ENCODE measurements at places on chromosomes 13 and 19. TPM values are rescaled to one million over a fixed set of nuclear protein-coding genes. Genes with fewer than 3 reads are reported as not detected.
A peak's percentile ranks its signal among the peaks of the same experiment; 100 is the strongest.

Gene RFX2
- total RNA-seq = 7.2 TPM

- no peak overlapping the region for H3K4me3 ChIP-seq
- no peaks in the 10 kb centered on the region for H3K27me3 ChIP-seq
- peaks cover 99% of the 10 kb centered on the region for H3K4me1 ChIP-seq
- no peaks in the 10 kb centered on the region for H3K36me3 ChIP-seq
- peak overlapping the region; percentile 76 for H3K27ac ChIP-seq
- no peak for DNase-seq
Observed at GRCh38 chr13:110327051-110327721, 20.1 kb downstream of the COL4A2 start.

DNA sequence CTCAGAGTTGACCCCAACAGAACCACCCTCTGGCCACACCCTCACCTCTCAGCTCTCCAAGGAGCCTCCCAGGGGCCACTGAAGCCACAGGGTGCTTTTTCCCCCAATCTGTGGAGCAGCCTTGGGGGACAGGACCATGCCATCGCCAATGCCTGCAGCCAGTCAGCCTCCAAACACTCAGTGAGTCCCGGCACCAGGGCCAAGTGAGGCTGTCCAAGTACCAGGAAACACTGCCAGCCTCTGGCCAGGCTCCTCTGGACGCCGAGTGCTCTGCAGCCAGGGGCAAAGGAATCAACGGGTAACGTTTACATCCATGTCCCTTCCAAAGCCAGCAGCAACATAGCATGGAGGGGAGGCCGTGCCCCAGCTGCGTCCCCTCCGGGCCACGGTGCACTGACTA is 9.5 kb upstream of the COMP start:
- peaks cover 45% of the 10 kb centered on the region for H3K27me3 ChIP-seq
- H3K27ac ChIP-seq = no peak overlapping the region
- H3K4me3 ChIP-seq = no peak overlapping the region
- no peaks in the 10 kb centered on the region for H3K36me3 ChIP-seq
- H3K4me1 ChIP-seq = peaks cover under 1% of the 10 kb centered on the region
- no peak for DNase-seq

DNA sequence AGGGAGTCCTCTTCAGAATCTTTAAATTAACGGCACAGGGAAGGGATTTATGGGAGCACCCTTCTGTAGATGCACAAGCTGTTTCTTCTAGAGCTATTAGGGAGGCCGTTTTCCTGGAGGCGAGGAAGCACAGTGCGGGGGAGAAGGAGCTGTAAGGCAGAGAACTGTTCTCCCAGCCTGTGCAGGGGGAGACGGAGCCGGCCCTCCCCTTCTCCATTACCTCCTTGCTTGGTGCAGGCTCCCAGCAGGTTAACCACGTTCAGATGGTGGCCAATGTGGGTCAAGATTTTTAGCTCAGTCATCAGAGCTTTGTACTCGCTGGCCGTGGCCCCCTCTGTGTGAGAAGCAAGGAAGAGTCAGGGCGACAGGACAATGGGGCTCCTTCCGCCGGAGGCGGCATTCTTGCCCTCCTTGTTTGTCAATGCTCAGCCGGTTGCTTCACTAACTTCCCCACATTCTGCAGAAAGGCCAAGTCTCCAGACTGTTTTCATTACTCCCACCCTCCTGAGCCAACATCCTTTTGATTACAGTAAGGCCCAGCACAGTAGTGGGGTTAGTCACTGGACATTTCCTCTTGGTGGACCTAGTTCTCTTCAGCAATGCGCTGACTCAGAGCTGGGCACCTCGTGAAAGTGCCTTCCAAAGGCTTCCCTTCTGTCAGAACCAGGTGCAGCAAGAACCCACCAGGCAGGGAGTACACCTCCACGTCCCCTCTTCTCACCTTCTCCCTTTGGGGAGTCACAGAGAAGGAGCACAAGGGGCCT is 165.4 kb downstream of the FLT1 start:
- peak; percentile 43 for DNase-seq
- H3K27me3 ChIP-seq = no peaks in the 10 kb centered on the region
- H3K4me1 ChIP-seq = peaks cover 53% of the 10 kb centered on the region
- no peak overlapping the region for H3K27ac ChIP-seq

Measured in heart right ventricle (tissue), 16 donors.